Posterior vena cava (tissue), 2 donors: ENCODE measurements at places on chromosomes 6 and 20. TPM values are rescaled to one million over a fixed set of nuclear protein-coding genes. Genes with fewer than 3 reads are reported as not detected.

DNA sequence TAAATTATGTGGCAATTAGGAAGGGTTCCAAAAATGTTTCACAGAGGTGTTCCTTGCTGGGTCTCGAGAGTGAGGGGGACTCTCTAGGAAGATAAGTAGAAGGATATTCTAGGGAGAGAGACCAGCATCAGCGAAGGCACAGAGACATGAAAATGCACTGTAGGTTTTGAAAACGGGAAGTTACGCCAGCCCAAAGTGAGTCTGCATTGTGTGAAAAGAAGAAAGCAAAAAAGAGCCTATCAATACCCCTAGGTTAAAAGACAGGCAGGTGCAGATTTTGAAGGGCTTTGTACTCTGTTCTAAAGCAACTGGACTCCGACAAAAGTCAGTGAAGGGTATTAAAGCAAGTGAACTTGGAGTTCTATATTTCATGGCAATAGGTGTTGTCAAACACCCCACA is 25.7 kb upstream of the MRAP2 start:
- DNase-seq: no peak

RPS18 gene
- 1,709 TPM for total RNA-seq

MRPS26 gene
- 26.2 TPM for total RNA-seq

DNA sequence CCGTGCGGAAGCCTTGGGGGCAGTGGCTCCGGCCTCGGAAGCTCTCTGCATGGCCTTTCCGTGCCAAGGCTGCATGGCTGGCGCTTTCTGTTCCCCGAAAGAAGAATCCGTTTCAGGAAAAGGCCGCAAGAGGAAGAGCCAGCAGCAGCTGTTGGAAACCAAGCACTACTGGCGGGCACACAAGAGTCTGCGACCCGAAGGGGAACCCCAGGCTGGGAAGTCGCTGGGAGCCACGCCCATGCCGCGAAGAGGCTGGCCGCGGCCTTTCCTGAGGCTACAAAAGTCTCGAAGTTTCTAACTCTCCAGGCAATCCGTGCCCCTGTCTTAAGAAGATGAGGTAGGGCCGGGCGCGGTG is at the start of gene CGAS:
CGAS (minus strand) TSS at position 191 of the 355 bp plus-strand sequence; CDS start at position 75, 116 bp downstream.
- peak; percentile 94 for DNase-seq

CALHM5 gene
- total RNA-seq: 7.0 TPM

DNA sequence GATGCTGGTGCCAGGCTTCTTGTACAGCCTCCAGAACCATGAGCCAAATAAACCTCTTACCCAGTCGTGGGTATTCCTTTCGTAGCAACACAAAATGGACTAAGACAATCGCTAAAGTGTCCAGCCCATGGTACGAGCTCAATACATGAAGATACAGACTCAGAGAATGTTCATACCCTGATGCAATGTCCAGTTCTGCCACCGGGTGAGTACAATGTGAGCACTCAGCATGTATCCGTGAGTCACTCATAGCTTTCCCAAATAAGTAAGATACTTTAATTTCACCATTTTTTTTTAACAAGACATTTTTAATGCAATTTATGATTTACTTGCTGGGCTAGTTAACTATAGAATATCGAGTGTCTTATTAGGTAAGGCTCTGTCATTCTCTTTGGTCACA is 26.7 kb upstream of the PDE10A start:
- DNase-seq: no peak

GRCh38 chr20:31701591-31701990 is 21.1 kb downstream of the BCL2L1 start:
- DNase-seq: no peak

SLC12A5 gene
- total RNA-seq: 0.48 TPM

CTSA gene
- 112 TPM for total RNA-seq

GPX5 gene
- total RNA-seq: not detected

- DNase-seq: no peak
These were observed 245.3 kb downstream of the TBXT start for GRCh38 chr6:165922309-165922794.

DNA sequence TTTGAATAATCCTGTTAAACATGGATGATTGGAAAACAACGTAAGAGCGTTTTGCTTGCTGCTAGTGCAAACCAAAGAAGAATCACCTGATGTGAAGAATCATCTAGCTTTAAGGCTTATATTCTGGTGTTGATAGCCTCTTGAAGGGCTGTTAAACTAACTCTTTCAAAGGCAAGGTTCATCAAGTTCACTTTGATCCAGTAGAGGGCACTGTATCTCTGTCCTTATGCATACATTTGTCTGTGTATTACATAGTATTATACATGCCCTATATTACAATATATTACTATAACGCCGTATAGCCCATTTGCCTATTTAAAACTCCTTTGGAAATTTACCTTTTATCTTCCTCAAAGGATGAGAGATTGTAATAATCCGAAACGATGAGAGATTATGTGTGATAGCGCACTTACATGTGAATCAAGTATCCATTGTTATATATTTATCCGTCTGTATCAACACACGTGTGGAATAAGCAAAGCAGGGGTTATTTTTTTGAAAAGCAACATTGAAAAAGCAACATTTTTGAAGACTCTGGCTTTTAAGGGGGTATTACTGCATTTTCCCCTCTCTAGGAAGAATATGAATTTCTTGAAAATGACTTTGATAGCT is 50.8 kb upstream of the NRN1 start:
- no peak for DNase-seq

GRCh38 chr6:159149641-159150040 is 19.6 kb upstream of the FNDC1 start:
- DNase-seq: no peak

- DNase-seq: no peak
These were observed 8.9 kb downstream of the VSTM2L start for GRCh38 chr20:37911838-37912281.

- no peak for DNase-seq
These were observed 12.4 kb upstream of the CPNE5 start for GRCh38 chr6:36851626-36852025.

JPH2 gene
- 130 TPM for total RNA-seq

DNA sequence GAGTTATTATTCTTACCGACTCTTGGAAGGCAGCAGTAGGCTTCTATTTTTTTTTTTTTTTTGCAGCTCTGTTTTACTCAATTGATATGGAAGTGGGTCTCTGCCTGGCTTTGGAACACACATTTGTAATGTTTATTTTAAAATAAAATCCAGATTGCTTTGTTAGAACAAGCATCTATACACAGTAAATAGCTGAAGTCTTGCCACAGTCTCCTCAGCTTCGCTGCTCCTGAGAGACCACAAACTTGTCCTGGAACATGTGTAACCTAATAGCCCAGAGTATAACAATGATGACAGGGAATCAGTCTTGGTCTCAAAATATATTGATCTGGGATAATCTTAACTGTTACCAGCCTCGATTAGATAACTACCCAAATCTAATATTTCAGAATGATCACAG is 299.8 kb upstream of the NOX3 start:
- no peak for DNase-seq

DNA sequence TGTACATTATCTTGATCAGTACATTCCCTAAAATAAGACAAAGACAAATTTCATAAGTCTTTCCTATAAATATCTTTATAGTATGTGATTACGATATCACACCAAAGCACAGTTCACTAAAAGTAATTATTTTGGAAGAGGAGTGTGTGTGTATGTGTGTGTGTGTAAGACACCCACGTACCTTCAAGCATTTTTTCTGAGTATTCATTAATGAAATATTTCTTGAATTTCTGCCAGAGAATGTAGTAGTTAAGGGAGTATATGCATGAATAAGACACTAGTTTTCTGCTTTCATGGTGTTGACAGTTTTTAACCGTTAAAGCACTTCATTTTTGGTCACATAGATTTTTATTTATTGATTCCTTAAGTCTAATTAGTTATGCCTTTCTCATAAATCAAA is 36.8 kb downstream of the MANEA start:
- DNase-seq: no peak

DNA sequence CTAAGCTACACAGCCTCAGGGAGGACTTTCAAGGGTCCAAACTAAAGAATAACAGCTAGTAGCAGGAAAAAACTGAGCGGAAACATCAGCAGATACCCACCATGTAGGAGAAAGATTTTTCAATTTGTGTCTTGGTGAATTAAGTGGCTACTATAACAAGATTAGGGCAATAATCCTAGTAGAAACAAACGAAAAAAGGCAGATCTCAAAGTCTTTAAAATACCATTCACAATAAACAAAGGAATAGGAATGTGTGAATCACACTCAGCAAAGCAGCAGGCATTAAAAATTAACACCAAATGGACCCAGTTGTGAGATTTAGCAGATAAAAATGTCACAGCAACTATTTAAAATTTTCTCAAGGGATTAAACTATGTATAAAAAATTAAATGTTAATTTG is 761.2 kb downstream of the TENT5A start:
- DNase-seq: no peak

TRIM40 gene
- not detected for total RNA-seq

DNA sequence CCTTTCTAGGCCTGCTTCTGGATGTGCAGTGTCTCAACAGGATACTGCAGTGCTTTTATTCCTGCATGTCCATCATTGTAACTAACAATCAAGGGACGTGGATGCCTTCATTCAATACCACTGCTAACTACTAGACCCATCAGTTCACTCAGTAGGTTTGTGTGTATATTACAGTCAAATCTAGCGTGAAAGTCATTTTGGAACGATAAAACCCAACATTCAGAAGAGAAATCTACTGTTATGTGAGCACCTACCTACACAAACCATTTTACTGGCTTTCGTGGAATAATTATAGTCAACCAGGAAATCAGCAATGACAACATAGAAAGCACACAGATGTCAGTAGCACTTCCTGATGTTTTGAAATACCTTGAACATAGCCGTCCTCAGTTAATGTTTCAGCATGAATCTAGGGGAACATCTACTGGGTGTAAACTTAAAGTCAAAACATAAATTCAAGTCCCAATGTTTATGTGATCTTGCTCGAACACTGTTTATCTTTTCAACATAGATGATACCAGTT is 270.6 kb downstream of the FARS2 start:
- no peak for DNase-seq

TRIM10 gene
- total RNA-seq: not detected

DNA sequence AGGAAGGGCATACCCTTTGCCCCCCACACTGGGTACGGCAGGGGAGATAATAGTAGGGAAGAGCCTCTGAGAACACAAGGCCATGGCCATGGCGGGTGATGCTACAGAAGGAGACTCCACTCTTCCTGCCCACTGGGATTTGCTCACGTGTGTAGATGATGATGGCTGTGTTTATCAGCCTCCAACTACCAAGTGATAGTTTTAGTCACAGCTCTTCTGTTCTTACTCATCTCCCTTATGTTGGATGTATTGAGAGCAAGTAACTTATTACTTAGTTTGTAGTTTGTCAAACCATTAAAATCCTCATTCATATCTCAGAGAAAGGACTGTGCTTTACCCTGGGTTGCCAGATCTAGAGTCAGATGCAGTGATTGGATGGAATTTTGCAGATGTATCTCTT is 66.0 kb downstream of the CDH26 start:
- no peak for DNase-seq

DNA sequence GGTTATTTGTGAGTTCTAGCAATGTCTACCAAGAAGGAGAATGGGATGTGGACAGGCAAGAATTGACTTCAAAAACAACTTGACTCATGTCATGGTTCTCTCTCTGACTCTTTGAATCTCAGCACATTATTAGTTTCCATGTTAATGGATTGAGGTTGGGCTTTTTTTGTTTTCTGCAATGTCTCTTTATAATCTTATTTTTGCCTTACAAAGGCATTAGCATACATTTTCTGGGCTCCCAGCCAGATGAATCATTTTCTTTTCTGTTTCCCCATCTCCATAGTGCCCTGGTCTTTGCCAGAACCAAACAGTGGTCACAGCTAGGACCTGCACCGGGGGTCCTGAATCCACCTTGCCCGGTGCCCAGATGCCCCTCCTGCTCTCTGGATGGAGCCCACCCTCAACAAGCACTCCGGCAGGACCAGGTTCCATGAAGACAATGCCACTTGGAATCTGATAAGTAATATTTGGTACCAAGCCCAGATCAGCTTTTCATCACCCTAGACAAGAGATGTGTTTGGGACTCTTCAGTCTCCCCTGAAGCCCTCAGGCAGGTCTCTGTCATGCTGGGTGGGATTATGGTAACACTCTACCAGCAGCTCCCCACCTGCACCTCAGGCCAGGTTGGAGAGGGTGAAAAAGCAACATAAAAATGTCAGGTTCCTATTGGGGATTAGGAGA is 266.7 kb upstream of the SULF2 start:
- no peak for DNase-seq

DNA sequence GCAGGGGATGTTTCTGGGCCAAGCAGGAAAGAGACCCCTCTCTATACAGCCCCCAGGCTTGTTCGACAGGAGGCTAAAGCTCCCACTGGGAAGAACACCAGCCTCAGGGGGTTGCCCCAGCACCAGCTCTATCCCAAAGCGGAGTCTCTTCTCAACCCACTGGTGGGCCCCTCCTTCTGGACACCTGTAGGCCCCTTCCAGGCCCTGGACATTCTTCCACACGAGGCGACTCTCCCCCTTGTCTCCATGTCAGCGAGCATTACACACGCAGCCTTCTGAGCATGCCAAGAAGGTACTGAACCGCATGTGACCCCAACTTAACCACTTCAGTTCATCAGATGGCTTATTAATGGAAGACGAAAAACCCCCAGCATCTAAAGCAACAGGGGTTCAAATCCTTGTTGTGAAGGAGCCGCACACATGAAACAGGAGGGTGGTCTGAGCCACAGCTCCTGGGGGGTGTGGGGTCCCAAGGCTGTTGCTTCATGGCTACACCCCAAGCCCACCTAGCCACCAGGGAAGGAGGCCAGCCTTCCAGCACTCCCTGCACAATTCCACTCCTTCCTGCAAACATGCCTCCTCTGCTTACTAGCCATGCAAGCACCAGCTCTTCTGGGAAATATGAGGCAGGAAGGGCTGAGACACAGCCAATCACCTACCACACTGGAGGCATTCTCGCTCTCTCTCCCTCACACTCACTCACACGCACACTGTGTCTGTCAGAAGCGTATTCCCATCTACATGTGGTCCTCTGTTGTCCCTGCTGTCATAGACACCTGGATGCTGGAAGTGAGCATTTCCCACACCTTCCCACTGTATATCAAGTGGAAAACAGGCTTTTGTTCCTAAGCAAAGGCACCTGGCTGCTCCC is 104.5 kb downstream of the NOL4L start:
- DNase-seq: peak; percentile 58

CST4 gene
- not detected for total RNA-seq

PKIB gene
- 1.8 TPM for total RNA-seq

DNA sequence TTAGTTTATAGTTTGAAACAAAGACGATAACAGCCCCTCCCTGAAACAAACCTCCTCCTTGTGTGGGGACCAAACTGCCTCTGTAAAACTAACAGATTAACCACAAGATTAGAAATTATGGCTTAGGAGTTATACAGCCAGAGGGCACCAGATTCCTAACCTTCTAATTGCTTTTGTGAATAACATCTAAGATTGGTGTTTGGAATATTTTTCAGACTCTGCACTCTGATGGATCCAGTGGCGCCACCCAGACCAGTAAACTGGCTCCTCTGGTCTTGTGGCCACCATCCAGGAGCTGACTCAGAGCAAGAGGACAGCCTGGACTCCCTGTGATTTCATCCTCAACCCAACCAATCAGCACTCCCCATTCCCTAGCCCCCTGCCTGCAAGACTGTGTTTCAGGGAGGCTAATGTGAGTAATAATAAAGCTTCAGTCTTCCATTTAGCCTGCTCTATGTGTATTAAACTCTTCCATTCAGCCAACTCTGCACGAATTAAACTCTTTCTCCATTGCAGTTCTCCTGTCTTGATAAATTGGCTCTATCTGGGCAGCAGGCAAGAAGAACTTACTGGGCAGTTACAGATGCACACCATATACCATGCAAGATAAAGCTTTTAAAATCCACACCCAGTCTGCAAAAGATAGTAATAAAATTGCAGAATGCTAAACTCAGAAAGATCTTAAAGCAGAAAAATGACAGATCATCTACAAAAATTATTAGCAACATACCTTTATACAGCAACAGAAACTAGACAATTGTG is 58.5 kb upstream of the SLC22A16 start:
- DNase-seq: no peak
